ENCODE measurements at places on chromosomes 2 and 18. TPM values are rescaled to one million over a fixed set of nuclear protein-coding genes. Genes with fewer than 3 reads are reported as not detected.

The PAX3 gene
- 0.52 TPM for polyA plus RNA-seq

The PARD3B gene
- polyA plus RNA-seq = 0.36 TPM

The GKN2 gene
- not detected for polyA plus RNA-seq

The TRIB2 gene
- 123 TPM for polyA plus RNA-seq

The CNDP2 gene
- polyA plus RNA-seq = 29.0 TPM

The AQP12B gene
- polyA plus RNA-seq = not detected

The LIMS2 gene
- not detected for polyA plus RNA-seq

The SLC11A1 gene
- 0.04 TPM for polyA plus RNA-seq

The KIF1A gene
- 89.2 TPM for polyA plus RNA-seq

The CHST9 gene
- 0.32 TPM for polyA plus RNA-seq

The CHMP1B gene
- polyA plus RNA-seq = 109 TPM

The PTPRN gene
- 82.1 TPM for polyA plus RNA-seq

The CCDC74A gene
- polyA plus RNA-seq = 34.4 TPM

The SLC40A1 gene
- polyA plus RNA-seq = 12.6 TPM

The EPAS1 gene
- not detected for polyA plus RNA-seq

The AQP12A gene
- not detected for polyA plus RNA-seq

The PLEK gene
- polyA plus RNA-seq = 0.10 TPM

The ACP1 gene
- polyA plus RNA-seq = 263 TPM

The ANKRD12 gene
- polyA plus RNA-seq = 25.1 TPM

The SIX3 gene
- 8.7 TPM for polyA plus RNA-seq

The LINC00305 gene
- not detected for polyA plus RNA-seq

The KLF11 gene
- polyA plus RNA-seq = 7.0 TPM

The SNORC gene
- 0.68 TPM for polyA plus RNA-seq

All from neural cell (in vitro differentiated cells).